Activated T-helper 2 cell treated with anti-CD3 and anti-CD28 coated beads, Interferon-gamma antibody, Interleukin-2, Interleukin-4, amounts not matched to agents 10 μg/mL and 5 μg/mL and 100 μg/mL, durations not matched to agents 14 hours and 24 hours and 36 hours (primary cell): ENCODE measurements at places on chromosomes 2 and 18.

DNA sequence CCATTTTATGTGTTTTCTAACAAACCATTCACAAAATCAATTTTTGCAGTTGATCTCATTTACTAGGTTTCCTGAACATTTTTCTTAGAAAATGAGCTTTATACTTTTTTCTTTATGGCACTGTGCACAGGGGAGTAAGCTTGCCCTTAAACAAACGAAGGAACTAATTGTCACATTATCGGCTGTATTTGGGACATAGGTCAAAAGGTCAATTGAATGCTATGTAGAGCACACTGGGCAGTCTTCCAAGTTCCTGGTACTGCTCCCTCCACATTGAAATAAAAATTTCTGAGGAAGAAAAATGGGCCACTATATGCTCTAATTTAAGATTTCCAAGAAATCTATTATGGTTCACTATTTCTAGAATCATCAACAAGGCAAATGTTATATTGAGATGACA, 93.6 kb upstream of the TMEFF2 start:
- no peak for DNase-seq

DNA sequence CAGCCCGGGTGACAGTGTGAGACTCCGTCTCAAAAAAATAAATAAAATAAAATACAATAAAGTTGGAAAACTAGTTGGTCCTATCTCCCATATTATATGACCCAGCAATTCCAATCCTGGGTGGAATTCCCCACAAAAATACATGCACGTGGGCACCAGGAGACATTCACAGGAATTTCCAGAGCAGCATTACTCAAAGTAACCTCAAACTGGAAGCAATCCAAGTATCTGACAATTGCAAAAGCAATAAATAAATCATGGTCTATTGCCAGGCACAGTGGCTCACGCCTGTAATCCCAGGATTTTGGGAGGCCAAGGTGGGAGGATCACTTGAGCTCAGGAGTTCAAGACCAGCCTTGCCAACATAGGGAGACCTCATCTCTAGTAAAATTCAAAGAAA, 101.2 kb upstream of the MAP4K4 start:
- no peak for DNase-seq

DNA sequence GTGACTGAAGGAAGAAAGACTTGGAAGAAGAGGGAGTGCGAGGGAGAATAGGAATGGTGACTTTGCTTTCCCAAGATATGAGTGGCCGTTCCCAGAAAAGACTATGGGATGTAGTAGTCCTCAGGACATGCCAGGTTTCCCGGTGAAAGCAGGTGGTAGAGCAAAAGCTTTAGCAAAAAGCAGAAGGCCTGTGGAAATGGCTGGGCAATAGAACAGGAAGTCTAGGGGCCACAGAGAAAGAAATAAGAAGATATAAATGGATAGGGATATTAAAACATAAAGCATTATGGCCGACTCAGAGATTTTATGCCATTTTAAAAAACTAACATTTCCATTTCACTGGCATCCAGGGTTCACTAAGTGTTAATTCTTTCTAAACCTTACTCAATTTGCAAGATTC, 1.2 kb upstream of the SERPINB13 start:
- DNase-seq, result no peak

GRCh38 chr2:136764452-136765255, 691 bp upstream of the THSD7B start:
- DNase-seq, result no peak

DNA sequence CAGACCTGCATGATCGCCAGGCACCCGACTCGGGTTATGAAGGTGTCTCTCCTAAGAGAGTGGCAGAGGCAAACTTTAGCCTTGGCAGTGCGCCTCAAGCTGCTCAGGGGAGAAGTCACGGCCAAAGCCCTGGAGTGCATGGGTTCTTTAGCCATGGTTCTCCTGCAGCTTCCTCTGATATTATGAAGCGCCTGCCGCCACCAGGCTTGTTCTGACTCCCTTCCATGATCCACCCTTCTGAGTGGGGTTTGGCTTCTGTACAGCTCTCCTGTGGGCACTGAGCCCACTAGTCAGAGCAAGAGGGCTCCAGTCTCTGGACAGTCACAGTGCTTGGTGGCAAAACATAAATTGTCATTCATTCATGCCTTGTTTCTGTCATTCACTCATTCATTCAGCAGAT, 25.9 kb upstream of the TMBIM1 start:
- no peak for DNase-seq

DNA sequence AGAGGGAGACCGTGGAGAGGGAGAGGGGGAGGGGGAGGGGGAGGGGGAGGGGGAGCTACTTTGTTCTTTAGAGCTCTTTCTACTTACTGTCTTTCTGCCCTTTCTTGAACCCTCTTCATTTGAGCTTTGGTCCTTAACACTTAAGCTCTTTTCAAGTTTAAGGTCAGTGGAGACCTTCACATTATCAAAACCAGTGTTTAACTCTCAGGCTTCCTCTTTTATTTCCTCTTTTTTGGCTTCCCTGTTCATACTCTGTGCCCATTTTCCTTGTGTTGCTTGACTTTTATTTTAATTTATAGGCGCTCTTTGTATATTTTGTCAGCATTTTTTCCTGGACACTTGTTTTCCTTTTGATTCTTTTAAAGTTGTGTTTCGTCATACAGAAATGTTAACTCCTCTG, 37.1 kb downstream of the ACSL3 start:
- DNase-seq, result no peak

GRCh38 chr2:6831229-6831628, 34.5 kb downstream of the CMPK2 start:
- DNase-seq, result no peak

GRCh38 chr2:179237209-179237946, 27.3 kb downstream of the SESTD1 start:
- DNase-seq, result no peak

DNA sequence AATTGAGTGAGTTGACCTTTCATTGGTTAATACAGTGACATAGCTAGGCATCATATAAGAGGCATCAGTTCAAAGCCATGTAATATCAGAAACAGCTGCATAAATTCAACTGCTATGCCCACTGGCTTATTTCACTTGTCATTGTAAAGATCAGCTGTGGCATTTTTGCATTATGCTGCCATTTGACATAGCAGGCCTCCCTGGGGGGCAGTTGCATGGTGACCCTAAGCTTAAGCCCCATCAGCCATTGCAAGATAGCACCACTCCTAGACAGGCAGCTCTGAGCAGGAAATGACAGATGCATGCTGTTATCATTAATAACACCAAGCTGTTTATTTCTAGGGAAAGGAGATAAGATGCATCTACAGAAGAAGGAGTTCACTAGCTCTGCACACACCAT, 233.4 kb upstream of the CNTNAP5 start:
- DNase-seq, result no peak

- DNase-seq, result no peak
These were observed 320.7 kb downstream of the MTX2 start for GRCh38 chr2:176589825-176590440.

GRCh38 chr2:54009549-54009948, 38.8 kb upstream of the PSME4 start:
- DNase-seq, result no peak

GRCh38 chr2:71100195-71100964, 29.6 kb downstream of the MCEE start:
- peak; percentile 15 for DNase-seq

GRCh38 chr2:2263196-2263829, 67.8 kb downstream of the MYT1L start:
- DNase-seq, result no peak

DNA sequence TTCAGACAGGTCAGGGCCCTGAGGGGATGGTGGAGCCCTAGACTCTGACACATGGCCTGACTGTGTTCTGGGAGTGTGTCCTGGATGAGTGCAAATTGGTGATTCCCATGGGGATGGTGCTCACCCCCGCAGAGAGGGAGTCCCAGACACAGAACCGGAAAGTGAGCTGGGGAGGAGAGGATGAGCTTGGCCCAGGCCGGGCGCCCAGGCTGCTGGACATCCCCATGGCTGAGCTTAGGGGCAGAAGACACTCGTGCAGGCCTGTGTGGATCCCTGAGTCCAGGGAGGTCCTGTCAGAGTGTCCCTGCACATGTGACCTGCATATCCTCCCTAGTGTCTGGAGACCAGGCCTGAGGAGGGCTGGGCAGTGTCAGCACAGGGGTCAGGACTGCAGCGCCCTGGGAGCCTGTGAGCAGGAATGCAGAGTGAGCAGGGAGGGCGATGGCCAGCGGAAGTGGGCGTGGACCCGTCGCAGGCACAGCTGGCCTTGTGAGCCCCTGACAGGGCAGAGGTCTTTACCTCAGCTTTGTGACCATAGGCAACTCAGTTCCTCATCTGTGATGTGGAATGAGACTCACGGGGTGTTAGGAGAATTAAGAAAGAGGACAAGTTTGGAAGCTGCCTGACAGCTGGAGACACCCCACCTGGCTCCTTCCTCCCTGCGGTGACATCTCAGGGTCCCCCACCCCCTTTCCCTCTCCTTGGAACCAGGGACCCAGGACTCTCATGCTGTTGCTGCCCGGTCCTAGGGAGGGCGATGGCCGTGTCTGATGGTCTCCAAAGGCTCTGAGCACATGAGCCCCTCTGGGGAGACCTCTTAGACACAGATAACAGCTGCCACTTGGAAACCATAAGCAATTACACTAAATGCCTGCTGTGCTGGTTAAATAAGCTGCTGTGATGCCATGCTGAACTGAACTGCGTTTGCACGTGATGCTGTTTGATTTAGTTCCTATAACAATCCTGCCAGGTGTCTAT, 62.6 kb upstream of the HS6ST1 start:
- no peak for DNase-seq

DNA sequence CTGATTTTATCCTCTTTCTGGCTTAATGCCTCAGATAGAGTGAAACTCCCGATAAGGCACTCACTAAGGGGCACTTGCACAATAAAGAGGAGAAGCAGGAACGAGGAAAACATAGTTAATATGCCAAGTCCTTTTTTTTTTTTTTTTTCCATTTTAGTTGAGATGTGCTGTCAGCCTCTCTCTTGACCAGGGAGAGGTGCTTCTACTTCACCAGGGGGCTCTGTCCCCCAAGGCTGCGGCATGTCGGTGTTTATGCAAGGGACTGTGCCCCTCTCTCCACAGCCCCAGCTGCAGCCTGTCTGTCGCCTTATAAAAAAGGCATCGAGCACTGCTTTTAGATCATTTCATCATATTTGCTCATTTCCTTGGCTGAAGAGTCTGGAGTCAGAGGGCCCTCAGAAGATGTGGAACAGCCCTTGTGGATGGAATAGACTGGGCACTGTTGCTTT, 178.1 kb downstream of the SLC8A1 start:
- DNase-seq, result no peak

- no peak for DNase-seq
These were observed 1.1 kb upstream of the SYT4 start for GRCh38 chr18:43278355-43278754.

DNA sequence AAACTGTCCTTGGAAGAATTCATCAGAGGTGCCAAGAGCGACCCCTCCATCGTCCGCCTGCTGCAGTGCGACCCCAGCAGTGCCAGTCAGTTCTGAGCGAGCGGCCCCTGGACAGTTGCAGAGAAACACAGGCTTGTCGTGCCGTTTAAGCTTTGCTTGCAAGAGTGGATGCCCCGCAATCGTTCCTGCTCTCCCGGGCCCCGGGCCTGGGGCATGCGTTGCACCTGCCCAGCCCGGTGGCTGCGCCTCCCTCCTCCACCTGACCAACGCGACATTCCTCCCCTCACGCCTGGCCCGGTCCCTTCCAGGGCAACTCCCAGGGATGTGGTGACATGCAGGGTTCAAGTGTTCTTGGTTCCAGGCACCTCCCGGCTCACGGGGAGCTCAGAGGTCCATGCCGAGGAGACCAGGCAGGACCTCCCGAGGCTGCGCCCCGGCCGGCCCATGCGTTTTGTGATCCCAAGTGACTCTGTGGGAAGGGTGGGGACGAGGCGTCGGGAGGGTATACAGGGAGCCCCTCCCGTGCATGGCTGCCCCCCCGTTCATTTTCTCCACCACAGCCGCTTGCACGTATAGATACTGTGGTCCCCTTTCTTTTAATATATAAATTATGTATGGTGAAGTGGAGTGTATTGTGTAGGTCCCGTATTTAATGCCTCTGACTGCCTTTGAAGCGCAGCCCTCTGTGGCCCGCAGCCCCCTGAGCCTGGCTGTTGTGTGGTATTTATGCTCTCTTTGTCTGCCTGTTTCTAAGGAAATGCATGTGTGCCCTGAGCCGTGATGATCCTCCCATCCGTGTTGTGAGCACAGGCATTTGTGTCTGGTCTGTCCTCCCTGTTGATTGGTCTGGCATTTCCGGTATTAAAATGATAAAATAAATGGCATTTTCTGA, 21.2 kb downstream of the ODC1 start:
- no peak for DNase-seq

- no peak for DNase-seq
These were observed 510.3 kb downstream of the RNF144A start for GRCh38 chr2:7427293-7428060.

DNA sequence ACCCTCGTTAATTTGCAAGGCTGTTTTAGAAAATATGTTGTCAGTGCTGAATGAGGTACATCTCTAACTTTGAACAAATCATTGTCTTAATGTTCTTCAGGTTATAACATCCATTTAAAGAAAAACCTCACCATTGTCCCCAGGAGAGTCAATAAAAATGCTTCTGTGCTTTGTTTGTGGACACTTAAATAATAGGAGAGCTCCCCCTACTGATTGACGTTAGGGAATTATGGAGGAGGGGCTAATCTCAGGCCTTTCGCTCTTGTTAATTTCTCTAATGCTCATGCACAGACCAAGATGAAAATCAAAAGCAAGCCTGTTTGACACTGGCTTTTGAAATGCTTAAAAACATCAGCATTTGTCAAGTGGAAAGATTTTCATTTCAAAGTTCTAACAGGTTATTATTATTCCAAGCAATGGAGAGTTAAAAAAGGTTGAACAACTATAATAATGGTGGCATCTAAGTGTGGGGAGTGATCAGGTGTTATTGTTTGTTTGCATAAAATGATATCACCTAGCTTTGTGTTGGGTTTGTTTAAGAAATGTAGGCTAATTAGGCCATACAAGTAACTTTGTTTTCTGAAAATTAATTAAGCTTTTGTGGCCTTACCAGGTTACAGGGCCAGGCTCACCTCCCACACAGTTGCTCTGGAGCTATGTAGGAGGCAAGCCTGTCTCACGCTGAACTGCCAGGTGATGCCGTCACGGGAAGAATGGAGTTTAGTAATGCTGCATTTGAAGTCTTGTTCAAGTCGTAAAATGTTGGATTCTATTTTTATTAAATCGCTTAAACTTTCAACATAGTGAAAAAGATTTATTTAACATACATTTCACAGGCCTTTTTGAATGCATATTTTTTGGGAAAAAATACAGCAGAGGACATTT, 51.7 kb upstream of the SMIM21 start:
- no peak for DNase-seq

DNA sequence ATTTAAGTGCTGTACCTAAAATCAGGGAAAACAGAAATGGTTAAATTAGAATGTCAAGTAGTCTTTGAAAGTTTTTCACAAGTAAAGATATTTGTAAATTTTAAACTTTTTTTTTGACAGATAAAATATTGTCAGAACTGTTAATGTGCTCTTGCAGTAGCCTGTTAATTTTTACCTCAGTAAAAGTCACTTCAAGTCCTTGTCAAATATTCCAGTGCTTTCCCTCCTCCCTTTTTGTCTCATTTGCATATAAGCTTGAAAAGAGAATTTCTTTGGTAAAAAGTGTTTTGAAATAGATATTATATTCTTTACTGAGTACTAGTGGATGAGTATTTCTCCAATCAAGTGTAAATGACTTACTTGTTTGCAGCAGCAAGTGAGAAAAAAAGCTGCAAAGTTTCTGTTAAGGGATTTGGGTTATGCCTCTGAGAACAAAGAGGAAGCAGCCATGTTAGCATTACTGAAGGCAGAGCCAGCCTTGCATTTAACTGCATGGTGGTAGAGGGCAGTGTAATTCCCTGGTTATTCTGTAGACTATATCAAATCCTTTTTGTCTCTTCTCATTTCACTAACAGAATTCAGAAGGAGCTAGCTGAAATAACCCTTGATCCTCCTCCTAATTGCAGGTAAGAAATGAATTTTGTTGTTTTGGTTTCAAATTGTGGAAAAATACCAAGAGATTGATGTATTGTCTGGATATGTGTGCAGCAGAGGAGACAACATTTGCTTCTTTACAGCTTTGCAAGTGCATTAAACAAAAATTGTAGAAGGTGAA, 3.2 kb downstream of the UBE2E3 start:
- no peak for DNase-seq
